Activated CD4-positive, alpha-beta T cell treated with anti-CD3 and anti-CD28 coated beads for 48 hours (primary cell): ENCODE measurements at places on chromosomes 7 and 10.

DNA sequence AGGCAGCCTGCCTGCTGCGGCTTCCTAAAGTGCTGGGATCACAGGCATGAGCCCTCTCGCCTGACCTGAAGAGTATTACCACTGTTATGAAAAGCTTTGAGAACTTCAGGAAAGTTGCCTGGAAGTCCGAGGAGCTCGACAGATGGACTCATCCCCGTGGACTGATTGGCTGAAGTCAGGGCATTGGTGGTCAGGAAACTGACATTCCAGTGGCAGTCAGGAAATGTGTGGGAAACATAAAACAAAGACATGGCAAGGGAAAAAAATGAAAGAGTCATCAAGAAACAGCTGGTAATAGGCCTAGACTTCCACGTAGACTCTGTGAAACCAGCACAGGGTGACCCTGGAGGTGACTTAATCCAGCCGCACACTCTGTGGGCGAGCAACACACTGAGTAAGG, 123.3 kb downstream of the CDH23 start:
- DNase-seq = no peak

DNA sequence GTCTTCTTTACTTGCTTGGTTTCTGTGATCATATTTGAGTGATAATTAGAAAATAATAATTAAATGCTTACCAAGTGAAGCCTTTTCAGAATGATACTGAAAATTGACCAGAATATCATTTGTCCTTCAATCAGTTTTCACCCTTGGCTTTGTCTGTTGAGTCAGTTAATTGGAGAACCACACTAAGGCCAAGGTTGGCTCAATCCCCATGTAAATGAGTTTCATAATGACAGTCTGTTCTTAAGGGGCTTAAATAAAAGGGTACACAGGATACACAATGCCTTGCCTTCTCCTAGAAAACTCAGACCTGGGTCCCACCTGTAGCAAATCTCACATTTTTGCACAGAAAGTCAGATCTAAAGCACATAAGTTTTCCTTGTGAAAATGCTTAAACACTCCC, 31.3 kb upstream of the EGR2 start:
- DNase-seq = no peak

GRCh38 chr10:15088428-15089261, at the start of gene ACBD7:
TSS of gene ACBD7 (minus strand) at chr10:15088776. CDS start at chr10:15088728, 48 bp downstream.
- DNase-seq = peak; percentile 89

DNA sequence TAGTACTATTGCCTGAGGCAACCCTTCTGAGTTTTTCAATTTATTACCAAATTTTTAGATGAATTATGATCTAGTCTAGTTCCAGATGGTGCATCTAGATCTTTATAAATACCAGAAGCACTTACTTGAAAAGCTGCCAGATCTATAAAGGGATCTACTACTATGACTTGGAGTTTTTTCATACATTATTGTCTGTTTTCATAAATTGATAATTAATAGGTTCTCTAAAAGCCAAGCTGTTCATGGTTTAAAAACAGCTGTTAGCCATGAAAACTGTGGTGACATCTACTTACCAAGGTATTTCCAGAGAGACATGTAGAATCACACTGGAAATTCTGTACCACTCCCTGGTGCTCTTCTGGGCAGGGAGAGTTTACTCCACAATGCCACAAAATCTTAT, 786.5 kb upstream of the C7orf33 start:
- DNase-seq = no peak

DNA sequence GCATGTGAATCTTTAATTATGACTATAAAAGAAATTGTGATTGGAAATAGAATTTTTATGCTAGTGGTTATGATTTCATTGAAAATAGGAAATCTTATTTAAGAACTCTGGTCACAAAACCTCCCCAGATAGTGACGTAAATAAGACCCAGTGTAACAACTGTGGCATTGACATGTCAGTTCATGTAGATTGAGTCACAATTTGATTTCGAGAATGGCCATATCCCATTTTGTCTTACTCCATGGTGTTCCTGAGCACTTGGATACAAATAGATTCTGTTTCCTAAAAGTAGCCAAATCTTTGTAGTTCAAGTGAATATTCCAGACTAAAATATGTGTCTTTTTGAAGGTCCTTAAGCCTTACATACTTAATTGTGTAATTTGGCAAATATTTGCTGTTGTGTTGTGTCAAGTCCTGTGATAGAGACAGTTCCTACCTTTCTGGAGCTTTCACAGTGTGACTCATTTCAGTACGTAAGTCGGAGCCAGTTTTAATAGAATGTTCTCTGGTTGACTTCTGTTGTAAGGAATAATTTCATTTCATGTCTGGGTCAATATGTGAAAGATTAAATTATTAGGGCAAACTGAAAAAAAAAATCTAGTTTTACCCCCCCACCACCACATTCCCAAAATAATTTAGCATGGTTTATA, 37.1 kb upstream of the TOMM7 start:
- no peak for DNase-seq

DNA sequence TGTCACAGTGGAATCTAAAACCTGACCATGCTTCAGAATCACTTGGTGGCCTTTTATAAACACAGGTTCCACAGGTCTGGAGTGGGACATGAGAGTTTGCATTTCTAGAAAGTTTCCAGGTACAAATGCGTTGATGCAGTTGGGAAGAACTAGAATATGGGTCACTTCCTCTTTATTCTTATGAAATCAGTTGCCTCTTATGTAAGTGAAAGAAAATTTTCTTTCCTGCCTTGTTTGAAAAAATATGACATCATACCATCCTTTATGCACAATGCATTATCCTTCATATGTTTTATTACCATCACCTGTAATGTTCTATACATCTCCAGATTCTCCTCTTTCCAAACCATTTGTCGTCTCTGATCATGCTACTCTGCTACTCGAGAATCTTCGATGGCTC, 44.0 kb downstream of the PLXNA4 start:
- DNase-seq = no peak

DNA sequence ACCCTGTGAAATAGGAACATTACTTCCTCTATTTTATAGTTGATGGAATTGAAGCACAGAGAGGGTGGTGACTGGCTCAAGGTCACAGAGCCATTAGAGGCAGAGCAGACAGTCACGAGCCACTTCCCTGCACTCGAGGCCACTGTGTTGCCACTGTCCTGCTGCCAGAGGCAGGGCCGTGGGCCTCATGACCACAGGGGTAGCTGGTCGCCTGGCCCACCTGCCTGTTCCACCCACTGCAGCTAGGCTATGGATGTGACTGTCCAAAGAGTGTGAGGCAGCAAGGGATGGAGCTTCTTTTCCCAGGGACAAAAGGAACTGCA, 38.2 kb downstream of the RPS24 start:
- no peak for DNase-seq

- no peak for DNase-seq
Measured at GRCh38 chr10:31554556-31554955, 235.5 kb downstream of the ZEB1 start.

DNA sequence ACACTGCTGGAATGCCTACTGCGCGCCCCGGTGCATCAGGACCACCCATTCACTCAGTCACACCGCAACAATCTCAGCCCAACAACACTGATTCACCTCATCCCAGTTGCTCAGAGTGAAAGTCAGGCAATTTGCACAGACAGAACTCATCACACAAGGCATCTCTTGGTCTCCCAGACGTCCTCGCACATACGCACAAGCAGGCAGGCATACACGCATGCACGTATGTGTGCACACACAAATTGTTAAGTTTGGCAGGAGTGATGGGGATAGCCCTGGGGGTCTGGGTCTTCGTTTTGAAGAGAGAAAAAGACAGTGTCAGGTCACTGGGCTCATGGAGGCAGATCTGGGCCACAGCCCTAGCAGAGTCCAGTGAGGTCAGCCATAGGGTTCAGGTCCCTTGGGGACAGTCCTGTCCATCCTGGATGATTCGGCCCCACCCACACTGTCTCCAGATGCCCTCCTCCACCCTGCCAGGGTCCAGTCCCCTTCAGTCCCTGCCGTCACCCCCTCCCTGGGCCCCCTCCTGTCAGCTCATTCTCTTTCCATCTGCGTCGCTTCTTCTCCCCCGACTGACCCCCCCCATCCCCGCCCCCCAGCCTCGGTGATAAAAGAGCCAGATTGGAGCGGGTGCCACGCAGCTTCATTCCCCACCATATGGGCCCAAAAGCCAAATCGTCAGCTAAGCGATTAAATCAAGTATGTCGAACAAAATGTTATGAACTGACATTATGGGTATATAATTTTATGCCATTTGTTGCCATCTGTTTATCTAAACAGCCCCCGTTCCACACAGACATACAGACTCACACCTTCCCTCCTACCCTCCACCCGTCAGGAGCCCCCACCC, 48.5 kb upstream of the SLF2 start:
- DNase-seq = no peak

DNA sequence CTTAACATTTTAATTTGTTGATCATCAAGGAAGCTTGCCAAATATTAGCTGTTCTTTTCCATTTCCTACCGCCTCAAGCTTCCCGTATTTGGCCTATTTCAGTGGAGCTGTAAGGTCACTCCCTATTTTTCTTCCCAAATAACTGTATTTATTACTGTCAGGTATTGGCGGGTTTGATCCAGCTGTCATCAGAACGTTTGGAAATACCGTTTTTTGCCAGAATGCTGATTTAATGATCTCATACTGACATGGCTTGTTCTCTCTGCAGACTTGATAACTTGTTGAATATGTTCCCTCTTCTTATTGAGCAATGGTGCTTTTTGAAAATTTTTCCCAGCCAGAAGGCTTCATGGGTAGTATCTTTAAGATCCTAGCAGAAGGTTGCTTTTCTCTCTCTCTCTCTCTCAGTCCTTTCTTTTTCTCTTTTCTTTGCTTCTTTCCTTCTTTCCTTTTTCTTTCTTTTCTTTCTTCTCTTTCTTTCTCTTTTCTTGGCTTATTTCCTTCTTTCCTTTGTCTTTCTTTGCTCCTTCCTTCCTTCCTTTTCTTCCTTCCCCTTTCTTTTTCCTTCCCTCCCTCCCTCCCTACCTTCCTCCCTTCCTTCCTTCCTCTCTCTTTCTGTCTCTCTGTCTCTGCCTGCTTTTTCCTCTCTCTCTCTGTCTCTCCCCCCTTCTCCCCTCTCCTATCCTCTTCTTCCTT, 42.1 kb downstream of the CUX1 start:
- DNase-seq = no peak

DNA sequence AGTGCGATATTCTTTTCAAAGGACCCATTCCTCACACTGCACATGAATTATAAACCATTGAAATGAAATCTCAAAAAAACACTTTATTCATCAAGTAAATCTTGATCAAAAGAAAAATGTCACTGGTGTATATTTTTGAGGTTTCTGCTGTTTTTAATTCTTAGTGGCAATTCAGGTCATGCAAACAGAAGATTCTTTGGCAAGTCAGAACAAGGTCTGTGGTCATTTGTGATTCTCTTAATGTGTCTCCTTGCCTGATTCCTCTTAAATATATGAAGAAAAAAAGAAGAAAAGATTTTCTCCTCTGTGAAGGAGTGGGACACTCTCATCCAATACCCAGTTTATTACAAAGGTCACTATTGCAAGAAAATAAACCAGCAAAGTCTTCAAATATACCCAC, 308.2 kb upstream of the BMPER start:
- DNase-seq = no peak
